ENCODE measurements at places on chromosomes 11 and 22.

DNA sequence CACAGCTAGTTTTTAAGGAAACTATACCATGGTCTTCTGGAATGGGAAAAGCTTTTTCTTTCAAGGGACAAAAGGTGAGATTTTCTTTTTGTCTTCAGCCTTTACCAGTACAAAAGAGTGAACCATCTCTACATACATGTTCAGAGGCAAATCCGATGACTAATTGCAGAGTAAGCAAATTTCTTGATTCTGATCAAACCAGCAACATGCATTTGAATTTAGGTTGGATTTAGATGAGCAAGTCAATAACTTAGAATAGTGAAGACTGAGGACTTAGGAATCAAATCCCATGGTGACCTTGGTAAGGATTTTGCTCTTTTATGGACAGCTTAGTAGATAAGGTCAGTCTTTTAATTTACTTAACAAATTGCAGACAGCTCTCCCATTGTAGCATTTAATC, 65.9 kb upstream of the BLID start:
- DNase-seq = no peak

DNA sequence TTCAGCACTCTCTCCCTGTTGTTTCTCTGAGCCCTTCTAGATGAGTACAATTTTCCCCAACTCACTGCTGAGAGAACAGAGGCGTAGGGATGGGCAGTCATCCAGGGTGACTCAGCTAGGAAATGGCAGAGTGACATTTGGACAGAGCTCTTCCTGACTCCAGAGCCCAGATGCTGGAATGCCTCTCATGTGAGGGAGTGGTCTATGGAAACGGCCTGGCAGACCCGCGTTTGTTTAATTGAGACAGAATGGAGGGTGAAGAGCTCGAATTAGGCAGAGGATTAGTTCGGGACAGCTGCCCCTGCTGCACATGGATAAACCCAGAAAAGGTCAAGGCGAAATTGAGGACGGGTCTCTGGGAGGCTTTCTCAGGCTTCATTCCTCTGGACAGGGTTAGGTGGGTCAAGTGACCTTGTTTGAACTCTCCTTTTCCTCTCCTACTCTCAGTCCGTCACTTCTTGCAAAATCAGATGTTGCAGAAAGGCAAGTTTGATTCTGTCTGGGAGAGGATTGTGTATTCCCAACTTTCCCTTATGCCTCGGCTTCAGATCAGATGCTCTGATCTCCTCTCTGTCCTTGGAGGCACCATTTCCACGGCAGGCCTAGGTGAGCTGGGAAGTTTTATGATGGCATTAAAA, 7.6 kb upstream of the LMO2 start:
- no peak for DNase-seq

DNA sequence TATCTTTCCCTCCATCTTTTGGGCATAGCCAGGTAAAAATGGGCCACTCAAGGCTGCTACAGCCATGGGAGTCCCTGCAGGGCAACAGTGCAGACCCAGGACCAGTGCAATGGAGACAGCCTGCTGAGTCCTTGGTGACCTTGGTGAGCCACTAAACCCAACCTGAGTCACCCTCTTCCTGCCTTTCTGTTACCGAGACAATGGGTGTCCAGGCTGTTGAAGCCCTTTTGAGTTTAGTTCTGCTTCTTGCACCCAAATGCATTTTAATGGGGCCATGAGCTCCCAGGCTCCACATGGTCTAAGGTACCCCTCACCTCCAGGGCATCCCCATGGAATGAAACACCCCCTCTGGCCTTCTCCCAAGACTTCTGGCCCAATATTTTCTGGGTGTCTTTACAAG, 874 bp upstream of the PLAAT4 start:
- DNase-seq = peak; percentile 15

- DNase-seq = no peak
These were observed 64.3 kb upstream of the PITPNB start for GRCh38 chr22:27983361-27983791.

GRCh38 chr22:29914165-29914564, 31.2 kb downstream of the MTMR3 start:
- no peak for DNase-seq
